Left cardiac atrium (tissue), 4 donors: ENCODE measurements at places on chromosomes 5 and 9.

DNA sequence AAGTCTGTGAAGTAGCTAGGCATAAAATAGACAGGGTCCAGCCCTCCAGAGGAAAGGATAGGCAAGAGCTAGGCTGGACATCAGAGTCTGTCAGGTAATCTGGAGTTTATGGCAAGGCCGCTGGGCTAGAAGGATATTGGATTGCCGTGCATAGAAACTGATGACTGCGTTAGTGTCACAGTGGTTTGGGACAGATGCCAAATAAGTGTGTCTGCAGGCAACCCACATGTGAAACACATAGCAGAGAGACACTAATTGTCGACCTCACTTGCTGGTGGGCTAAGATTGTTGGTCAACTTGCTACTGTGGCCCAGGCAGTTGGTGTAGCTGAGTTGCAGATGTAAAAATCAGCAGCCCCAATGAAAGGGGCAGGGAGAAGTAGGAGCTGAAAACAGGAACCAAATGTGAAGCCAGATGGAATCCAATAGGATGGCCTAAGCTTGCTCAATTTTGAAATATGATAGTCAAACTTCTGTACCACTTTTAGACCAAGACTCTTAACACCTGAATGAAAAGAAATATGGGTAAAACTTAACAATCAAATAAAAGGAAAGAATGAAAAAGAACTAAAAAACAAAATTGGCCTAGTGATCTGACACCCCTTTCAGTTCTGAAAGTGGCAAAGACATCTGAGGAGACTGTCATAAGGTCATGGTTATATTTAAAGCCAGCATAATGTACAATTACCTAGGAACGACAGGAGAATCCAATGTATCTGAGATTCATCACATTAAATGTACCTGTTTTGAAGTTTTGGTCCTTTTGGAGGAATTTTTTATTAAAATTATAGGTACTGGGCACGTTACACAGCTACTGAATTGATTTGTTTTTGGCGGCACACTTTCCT lies 243.3 kb upstream of the ACTBL2 start:
- DNase-seq = no peak

GRCh38 chr5:53922508-53923498 lies 362.4 kb downstream of the NDUFS4 start:
- DNase-seq = no peak

GRCh38 chr9:14107977-14108376 lies 206.0 kb downstream of the NFIB start:
- no peak for DNase-seq

DNA sequence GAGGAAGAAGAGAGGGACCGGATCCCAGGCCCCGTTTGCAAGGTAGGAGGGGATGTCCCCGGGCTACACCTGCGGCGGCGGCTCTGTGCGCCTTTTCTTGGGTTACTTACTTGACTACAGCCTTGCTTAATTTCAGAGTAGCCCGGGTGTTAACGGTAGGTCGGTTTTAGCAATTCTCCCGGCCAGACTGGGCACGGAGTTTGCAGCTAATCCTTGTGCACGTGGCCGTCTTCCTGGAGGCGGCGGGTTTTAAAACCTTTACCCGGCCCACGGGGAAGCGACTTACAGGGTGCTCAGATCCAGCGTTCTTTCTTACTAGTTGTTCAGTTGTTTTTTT lies 313 bp downstream of the BRIX1 start:
- DNase-seq = no peak

GRCh38 chr5:57414191-57414590 lies 68.4 kb downstream of the ACTBL2 start:
- no peak for DNase-seq

DNA sequence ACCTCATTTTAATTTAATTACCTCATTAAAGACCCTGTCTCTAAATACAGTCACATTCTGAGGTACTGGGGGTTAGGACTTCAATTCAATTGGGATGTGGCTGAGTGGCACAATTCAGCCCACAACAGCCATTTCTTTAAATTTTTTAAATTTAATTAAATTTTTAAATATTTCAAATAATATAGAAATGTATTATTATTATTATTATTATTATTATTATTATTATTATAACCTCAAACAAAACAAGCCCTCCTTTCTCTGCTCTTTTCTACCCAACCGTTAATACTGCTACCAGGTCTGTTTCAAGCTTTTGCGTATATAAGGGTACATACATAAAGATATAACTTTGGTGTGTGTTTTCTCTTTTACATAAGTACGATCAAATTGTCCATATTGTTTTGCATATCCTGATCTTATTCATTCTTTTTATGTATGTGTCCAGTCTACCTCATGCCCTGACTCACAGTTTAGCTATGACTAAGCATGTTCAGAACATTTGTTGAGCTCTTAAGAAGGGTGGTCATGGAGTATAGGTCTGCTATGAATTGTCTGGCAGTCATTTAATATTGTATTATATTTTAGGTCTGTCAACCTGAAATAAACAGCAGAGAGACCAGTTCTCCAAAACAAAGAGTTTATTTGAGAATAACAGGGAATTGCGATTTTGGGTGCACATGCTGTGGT lies 16.1 kb upstream of the RAB14 start:
- no peak for DNase-seq

- no peak for DNase-seq
Observed at GRCh38 chr9:94120854-94121376, 36.7 kb downstream of the PTPDC1 start.

DNA sequence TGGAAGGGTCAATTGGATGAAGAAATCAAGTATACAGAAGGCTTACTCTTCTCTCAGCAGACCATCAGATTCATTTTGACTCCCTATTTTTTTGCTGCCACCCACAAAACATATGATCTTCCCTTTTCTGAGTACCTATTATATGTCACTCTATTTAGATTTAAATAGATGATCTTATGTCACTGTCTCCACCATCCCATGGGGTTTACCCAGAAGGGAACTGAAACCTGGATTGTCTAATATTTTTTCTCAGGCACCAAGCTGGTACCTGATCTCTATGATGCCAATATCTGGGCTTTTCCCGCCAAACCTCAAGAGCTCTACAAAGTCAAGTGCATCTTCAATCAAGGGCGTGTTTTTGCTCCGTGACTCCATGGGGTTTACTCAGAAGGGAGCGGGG lies 118.7 kb downstream of the GAS1 start:
- no peak for DNase-seq

DNA sequence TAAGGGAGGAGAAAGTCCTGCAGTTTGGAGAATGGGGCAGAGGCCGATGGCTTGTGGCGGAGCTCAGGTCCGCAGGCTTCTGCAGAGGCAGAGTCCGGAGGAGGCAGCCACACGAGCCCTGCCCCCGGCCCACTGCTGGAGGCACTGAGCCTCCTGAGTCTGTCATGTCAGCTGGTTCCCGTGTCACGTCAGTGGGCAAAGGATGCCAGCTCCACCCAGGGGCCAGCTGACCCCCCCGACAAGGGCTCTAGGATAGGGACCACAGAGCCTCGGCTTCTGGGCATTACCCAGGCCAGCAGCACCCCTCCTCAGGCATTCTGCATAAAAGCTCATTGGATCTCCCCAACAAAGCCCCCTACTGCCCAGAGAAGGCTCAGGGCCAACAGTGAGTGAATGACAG lies 8.5 kb downstream of the SH3PXD2B start:
- DNase-seq = no peak

DNA sequence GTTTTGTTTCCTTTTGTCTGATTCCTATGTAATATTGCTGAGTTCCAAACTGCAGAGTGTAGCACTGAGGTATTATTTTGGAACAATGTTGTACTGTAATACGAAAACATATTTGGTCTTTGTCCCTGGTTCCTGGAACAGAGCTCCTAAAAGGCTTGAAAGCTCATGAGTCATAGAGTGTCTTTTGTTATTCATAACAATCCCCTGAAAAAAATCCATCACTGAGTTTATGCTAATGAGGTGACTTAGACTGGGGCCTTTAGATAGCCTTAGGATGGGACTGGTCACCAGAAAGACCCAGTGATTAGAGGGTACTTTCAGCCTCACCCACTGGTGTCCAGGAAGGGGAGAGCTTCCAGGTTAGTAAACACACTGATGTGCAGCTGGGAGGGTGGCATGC lies 132.7 kb upstream of the POU5F2 start:
- DNase-seq = no peak

- DNase-seq = no peak
Observed at GRCh38 chr5:66138637-66139317, 5.3 kb upstream of the SREK1 start.

GRCh38 chr9:8706531-8706930 lies 907.0 kb upstream of the DMAC1 start:
- DNase-seq = no peak

- DNase-seq = no peak
Observed at GRCh38 chr5:100575815-100576214, 40.6 kb downstream of the FAM174A start.
